Fibroblast of villous mesenchyme (primary cell): ENCODE measurements at places on chromosomes 4 and X. TPM values are rescaled to one million over a fixed set of nuclear protein-coding genes. Genes with fewer than 3 reads are reported as not detected.
A peak's percentile ranks its signal among the peaks of the same experiment; 100 is the strongest.

SMIM31 gene
- not detected in 2 replicates for total RNA-seq

NAP1L2 gene
- under 0.01 TPM in 2 replicates for total RNA-seq

FAM47E gene
- 0.32 and 0.86 TPM in 2 replicates for total RNA-seq

TXK gene
- total RNA-seq, result 0.64 and 0.86 TPM in 2 replicates

DCX gene
- total RNA-seq, result not detected in 2 replicates

PNMA6A gene
- 0.32 and 0.43 TPM in 2 replicates for total RNA-seq

FREM3 gene
- not detected in 2 replicates for total RNA-seq

HOPX gene
- total RNA-seq, result under 0.01 and 0.97 TPM in 2 replicates

GYPE gene
- 0.64 and 0.86 TPM in 2 replicates for total RNA-seq

GRCh38 chr4:89173336-89174090 lies 62.2 kb downstream of the TIGD2 start:
- DNase-seq, result no peak

DNA sequence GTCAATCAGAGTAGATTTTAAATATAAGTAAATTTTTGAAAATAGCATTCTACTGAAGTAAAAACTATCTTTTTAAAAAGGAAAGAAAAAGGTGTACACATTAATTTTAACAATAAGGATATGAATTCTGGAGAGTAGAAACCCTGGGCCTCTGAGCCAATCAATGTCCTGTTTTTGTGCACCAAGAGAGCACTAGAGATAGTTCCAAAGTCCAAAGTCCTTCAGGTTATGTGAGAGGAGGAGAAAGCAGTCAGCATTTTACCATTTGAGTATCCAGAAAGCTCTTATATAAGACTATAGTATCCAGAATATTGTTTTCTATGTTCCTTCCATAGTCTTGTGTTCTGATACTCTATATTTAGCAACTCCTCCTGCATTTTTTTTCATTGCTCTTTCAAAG lies 3.3 kb upstream of the TCEAL8 start:
- no peak for DNase-seq

- no peak for DNase-seq
Observed at GRCh38 chr4:27974339-27974738, 1113.7 kb downstream of the STIM2 start.

- no peak for DNase-seq
Observed at GRCh38 chr4:12636191-12636590, 847.9 kb downstream of the RAB28 start.

DNA sequence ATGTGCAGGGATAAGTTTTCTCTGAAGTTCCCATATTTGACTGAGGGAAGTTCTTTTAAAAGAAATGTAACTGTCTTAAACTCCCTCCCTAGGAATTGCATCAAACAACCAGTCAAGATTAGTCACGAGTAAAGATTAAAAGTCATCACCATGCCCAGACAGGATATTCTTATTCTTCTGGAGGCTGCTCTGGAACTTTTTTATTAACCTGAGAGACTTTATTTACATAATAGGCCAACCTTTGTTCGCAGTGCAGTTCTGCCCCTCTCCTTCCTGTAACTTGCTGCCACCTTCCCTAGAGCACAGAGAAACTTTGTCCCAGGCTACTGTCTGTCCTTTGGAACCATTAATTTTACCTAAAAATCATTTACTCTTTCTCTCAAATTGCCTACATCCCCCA lies 9.8 kb upstream of the HERC3 start:
- no peak for DNase-seq

GRCh38 chr4:153748378-153748777 lies 11.4 kb downstream of the RNF175 start:
- peak; percentile 35 for DNase-seq

GRCh38 chr4:2924286-2924685 lies 38.9 kb downstream of the NOP14 start:
- DNase-seq, result no peak

- DNase-seq, result no peak
Observed at GRCh38 chr4:61380865-61381264, 180.7 kb downstream of the ADGRL3 start.

DNA sequence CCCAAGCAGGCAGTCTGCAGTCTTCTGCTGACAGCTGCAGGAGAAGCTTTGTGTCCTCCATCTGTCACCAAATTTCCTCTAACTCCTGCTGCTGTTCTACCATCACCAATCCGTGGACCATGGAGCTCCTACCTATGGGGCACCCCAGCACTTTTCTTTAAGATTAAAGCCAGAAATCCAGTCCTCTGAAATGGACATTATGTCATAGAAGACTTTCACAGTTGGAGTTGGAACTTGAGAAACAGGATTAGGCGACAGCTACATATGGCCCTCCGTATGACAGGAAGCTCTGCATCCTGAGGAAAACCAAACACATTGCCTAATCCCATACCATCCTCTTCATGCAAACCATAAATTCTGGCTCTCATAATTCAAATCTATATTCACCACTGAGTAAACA lies 470.6 kb upstream of the GALNTL6 start:
- no peak for DNase-seq

DNA sequence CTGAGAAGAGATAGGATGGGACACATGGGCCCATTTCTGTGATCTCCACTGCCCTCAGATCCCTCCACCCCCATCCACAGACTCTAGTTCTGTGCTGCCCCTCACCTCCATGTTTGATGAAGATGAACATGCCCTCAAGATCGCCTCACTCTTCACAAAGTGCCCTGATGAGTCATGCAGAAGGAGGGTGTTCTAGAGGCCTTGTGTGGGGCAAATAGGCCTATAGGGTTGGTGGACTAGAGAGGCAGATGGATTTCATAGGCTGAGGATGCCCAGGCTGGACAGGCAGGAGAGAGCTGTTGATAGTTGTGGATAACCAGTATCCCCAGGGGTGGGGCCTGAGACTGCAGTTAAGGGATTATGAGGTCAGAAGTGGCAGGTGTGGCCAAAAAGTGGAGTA lies at the start of gene CXorf65:
Gene CXorf65 (minus strand): TSS at position 314 of the 400 bp plus-strand sequence. CDS start 184 bp downstream, at position 130.
- no peak for DNase-seq

GRCh38 chr4:76674983-76675382 lies 223.0 kb downstream of the SOWAHB start:
- no peak for DNase-seq

GRCh38 chrX:145936769-145937168 lies 119.1 kb downstream of the SLITRK2 start:
- DNase-seq, result no peak

DNA sequence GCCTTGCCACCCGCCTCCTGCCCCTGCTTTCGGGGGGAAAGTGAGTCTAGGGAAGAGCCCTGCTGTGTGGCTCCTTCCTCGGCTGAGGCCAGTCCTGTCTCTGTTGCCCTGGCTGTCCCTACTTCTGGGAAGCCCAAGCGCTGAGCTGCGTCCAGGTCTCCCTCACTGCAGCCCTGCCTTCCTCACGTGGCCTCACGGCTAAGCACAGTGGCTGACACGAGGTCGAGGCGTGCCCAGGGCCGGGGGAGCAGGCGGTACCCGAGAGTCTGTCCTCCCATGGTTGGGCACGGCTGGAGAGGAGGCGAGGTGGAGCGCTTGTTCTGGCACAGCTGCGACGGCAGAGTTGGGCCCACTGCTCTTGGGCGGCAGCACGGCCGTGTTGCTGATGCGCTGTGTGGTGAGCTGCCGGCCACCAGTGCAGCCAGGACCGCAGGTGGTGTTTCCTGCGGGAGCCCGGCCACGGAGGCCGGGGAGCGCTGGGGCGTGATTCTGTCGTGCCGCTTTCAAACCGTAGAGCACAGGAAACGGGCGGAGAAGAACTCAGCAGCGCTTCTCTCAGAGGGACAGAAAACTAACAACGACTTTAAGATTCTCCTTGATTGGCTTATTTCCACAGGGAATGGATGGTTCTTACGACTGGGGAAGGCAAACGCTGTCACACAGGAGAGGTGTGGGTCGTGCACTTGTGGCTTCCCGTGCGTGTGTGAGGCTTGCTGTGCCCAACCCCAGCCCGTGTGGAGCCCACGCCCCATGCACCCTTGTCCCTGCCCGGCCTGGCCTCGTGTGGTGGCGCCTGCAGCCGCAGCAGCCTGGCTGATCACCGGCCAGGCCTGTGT lies 21.3 kb downstream of the MAEA start:
- no peak for DNase-seq

- peak; percentile 74 for DNase-seq
Observed at GRCh38 chrX:21940356-21940829, at the start of gene SMS. Gene SMS (plus strand): TSS chrX:21940709. CDS start chrX:21940825, 116 bp downstream.

- no peak for DNase-seq
Observed at GRCh38 chr4:54745031-54745770, 87.4 kb downstream of the KIT start.

DNA sequence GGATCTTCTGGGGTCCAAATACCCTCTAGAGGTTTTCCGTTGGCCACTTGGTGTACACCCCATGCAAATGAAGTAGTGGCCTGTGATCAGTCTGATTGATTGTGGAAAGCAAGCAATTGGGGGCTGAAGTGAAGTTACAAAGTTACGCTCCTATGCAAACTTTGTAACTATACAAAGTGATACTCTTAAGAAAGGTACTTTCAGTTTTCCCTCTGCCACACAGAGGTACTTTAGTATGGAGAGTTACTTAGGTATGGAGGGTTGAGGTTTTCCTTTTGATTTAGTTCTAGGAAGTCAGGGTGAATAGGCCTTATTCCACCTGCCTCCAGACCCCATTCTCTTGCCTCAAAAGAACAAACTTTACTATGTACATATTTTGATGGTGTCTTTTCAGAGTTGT lies 28.7 kb downstream of the STAG2 start:
- DNase-seq, result no peak

- DNase-seq, result no peak
Observed at GRCh38 chr4:108203377-108203776, 34.6 kb upstream of the LEF1 start.

GRCh38 chr4:118076958-118077766 lies 42.9 kb downstream of the NDST3 start:
- peak; percentile 26 for DNase-seq

DNA sequence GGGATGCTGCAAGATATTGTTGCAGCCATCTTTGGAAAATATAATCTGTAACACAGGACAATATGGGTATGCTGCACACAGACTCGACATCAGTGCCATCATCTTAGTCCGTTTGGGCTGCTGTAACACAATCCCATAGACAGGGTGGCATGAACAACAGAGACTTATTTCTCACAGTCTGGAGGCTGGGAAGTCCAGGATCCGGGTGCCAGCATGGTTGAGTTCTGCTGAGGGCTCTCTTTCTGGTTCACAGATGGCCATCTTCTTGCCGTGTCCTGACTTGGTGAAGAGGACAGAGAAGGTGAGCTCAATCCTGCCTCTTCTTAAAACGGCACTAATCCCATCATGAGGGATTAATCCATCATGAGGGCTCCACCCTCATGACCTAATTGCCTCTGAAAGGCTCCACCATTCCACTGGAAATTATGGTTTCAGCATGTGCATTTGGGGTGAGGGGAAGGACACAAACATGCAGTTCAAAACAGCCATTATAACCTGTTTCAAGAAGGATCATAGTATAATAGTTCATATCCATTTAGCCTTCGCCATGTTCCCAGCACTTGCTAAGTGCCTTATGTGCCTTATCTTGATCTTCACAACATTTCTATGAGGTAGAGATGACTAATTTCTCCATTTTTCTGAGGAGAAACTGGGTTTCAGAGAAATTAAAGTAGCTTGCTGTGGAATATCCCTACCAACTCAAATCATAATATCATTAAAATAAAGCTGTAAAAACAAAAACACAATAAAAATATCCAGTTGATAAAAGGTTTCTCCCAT lies 27.9 kb upstream of the SPP1 start:
- no peak for DNase-seq
